ENCODE measurements at places on chromosomes 6 and 20. TPM values are rescaled to one million over a fixed set of nuclear protein-coding genes. Genes with fewer than 3 reads are reported as not detected.
A peak's percentile ranks its signal among the peaks of the same experiment; 100 is the strongest.

DNA sequence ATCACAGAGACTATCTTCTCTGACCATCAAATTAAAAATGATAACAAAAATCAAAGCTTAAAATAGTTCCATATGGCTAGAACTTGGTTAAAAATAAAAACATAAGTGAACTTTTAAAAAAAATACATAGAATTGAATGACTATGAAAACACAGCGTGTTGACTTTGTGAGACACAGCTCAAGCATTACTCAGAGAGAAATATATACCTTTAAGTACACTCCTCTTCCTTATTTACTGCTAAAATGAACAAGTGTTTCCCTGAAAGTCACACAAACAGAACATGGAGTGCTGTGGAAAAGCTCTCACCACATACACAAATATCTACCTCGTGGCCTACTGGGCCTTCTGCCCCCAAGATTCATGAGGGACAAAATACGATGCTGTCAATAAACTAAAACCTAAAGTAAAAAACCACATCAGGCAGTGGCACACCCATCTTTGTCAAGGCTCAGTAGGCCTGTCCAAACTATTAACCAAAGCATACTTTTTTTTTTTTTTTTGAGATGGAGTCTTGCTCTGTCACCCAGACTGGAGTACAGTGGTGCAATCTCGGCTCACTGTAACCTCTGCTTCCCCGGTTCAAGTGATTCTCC is 7.5 kb downstream of the FAXC start:
- no peak overlapping the region for H3K4me3 ChIP-seq
- H3K36me3 ChIP-seq: no peaks in the 10 kb centered on the region
- no peak for DNase-seq

TIAM2 gene
- total RNA-seq: 5.9 TPM

DNA sequence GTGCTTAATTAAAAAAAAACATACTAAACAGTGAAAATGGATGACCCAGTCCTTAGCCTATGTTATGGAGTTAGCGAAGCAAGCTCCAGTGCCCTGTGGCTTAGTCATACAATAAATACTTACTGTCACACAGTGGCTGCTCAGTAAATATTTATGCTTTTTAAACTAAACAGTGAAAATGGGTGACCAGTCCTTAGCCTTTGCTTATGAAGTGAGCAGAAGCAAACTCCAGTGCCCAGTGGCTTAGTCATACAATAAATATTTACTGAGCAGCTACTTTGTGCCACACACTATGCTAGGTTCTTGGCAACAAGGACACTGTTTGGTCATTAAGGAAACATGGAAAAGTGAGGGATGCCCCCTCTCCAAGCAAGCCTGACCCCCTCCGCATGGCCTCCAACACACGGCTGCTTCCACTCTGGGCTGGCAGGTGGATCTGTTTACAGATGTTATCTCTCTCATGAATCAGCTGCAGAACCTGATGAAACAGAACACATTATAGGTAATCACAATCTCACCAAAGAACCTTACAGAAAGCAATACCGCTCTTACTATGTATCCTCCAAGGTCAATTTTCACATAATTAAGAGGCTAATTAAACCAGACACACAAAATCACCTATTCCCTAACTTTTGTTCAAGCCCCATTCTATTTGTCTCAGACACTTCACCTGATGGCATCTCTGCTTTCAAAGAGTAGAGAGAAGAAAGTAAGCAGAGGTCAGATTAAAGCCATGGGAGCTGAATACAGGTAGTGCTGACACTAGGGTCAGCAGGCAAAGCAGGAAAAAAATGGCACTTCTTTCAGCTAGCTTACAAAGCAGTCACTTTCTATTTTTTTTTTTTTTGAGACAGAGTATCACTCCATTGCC is 27.3 kb downstream of the CDK5RAP1 start:
- no peak overlapping the region for H3K27ac ChIP-seq
- no peaks in the 10 kb centered on the region for H3K4me1 ChIP-seq
- H3K4me3 ChIP-seq: no peak overlapping the region
- H3K36me3 ChIP-seq: peaks cover 90% of the 10 kb centered on the region

TM9SF4 gene
- total RNA-seq: 49.7 TPM

DNA sequence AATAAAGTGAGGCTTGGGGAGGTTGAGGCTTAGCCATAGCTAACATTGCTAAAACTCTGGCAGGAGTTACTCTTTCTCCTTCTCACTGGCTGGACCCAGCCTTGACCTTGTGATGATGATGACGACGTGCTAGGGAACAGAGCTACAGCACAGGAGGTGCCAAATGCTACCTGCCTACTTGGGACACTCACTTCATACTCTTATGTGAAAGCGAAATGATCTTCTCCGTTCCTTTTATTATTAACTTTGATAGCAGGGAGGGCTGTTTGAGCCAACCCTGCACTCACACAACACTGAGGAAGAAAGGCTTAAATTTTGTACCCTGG is 1.2 kb upstream of the ELMO2 start:
- H3K27me3 ChIP-seq: no peaks in the 10 kb centered on the region
- DNase-seq: no peak
- H3K4me1 ChIP-seq: peaks cover 48% of the 10 kb centered on the region
- H3K4me3 ChIP-seq: peak overlapping the region; percentile 90

BACH2 gene
- 6.3 TPM for total RNA-seq

DNA sequence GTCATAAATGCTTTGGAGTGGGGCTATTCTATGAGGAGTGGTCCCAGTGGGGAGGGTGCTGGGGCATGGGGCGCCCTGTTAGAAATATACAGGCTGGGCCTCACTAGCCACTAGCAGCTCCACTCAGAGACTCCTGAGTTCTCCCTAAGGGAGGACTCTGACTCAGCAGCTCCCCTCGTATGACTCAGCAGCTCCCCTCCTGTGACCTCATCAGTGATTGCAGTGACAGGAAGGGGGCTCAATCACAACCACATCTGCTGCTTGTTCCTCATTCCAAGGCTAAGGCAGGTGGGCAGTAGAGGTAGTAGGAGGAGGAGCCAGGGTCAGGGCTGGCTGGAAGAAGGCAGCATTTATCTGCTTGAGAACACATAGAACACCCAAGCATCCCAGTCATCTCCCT is 73.7 kb downstream of the PRND start:
- H3K36me3 ChIP-seq: peaks cover 85% of the 10 kb centered on the region
- H3K4me3 ChIP-seq: no peak overlapping the region
- no peak overlapping the region for H3K27ac ChIP-seq
- no peaks in the 10 kb centered on the region for H3K27me3 ChIP-seq

DNA sequence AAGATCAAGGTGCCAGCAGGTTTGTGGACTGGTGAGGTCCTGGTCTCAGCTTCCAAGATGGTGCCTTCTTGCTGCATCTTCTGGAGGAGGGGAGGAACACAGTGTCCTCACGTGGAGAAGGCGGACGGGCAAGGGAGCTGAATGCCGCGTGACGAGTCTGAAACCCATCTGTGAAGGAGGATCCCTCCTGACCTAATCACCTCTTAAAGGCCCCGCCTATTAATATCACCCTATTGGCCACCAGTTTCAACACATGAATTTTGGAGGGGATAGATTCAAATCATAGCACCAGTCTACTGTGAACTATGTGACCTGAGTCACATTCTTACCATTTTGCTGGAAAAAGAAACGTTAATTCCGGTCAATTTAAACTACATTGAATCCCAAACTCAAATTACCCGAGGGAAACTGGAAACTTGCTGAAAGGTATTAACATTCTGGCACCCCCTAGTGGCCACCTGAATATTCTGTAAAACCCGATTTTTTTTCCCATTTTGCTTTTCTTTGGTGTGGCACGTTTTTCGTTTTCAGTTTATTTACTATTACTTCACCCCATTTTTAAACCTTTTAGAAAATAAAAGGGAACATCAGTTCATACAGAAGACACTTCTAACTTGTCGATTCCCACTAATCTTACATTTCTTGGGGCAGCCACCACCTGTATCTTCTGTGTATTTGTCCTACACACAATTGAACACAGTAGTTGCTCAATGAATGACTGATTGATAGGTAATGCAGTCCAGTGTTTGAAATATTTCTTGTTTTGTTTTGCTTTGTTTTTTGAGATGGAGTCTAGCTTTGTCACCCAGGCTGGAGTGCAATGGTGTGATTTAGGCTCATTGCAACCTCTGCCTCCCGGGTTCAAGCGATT is 17.9 kb upstream of the CCDC170 start:
- peak; percentile 60 for DNase-seq
- H3K27me3 ChIP-seq: no peaks in the 10 kb centered on the region
- peak overlapping the region; percentile 22 for H3K4me3 ChIP-seq
- H3K4me1 ChIP-seq: no peaks in the 10 kb centered on the region

- no peaks in the 10 kb centered on the region for H3K27me3 ChIP-seq
- no peaks in the 10 kb centered on the region for H3K36me3 ChIP-seq
- H3K27ac ChIP-seq: no peak overlapping the region
- DNase-seq: no peak
- H3K4me3 ChIP-seq: no peak overlapping the region
Measured at GRCh38 chr6:144053601-144054000, 41.8 kb downstream of the SF3B5 start.

DNA sequence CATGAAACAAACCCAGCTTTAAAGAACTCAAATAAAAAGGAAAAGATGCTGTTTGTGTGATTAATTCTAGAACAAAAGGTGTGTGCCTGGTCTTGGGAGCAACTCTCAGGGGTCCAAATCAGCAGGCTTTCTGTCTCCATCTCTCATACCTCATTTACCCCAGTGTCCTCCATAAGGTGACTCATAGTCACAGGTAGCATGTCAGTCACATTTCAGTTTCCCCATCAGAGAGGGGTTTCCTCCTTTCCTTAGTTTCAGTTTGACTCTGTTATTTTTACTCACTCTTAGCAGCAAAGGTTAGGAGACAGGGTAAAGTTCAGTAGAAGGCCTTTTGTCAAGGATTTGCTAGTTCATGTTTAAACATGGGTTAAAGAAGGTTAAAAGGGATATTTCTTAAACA is 46.2 kb downstream of the OGFRL1 start:
- no peaks in the 10 kb centered on the region for H3K36me3 ChIP-seq
- H3K4me1 ChIP-seq: peaks cover 28% of the 10 kb centered on the region
- no peaks in the 10 kb centered on the region for H3K27me3 ChIP-seq
- H3K27ac ChIP-seq: no peak overlapping the region
- no peak overlapping the region for H3K4me3 ChIP-seq

DNA sequence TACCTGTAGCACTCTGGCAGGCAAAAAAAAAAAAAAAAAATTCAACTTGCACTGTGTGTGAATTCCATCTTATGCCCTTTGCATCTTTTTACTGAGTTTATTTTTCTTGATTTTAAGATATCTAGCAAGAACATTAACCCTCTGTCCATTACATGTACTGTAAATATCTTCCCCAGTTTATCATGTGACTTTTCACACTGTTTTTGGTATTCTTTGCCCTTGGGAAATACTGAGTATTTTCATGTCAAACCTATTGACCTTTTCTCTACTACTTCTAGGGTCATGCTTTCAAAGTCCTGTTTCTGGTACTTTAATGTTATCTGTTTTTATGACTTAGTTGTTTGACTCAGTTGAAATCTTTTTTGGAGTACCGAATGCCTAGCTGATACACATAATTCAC is 843 bp upstream of the HUS1B start:
- peaks cover 11% of the 10 kb centered on the region for H3K36me3 ChIP-seq
- no peak overlapping the region for H3K27ac ChIP-seq
- peaks cover 15% of the 10 kb centered on the region for H3K4me1 ChIP-seq
- DNase-seq: no peak

DNA sequence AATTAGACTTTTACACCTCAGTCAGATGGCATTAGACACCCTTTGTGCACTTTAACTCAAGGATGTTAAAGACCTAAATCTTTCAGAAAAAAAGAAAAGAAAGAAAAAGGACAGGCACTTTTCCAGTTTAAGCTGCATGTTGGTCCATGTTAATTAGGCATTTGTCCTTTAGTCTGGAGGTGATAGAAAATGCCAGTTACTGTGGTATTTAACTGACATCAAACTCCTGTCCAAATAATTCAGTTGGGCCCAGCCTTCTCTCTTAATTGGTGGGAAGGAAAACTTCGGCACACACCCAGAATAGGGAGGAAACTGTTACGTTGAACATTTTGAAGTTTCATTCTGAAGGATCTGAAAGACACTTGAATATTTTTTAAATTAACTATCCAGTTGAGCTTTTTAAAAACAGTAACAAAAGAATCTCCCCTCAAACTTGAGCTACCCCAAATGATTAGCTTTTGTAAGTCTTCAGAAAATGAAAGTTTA is 30.3 kb downstream of the RREB1 start:
- peaks cover 79% of the 10 kb centered on the region for H3K4me1 ChIP-seq
- H3K36me3 ChIP-seq: no peaks in the 10 kb centered on the region
- no peak overlapping the region for H3K4me3 ChIP-seq
- no peak for DNase-seq
- H3K27ac ChIP-seq: peak overlapping the region; percentile 67

IFNGR1 gene
- total RNA-seq: 208 TPM

- no peak for DNase-seq
- H3K36me3 ChIP-seq: no peaks in the 10 kb centered on the region
- H3K27ac ChIP-seq: no peak overlapping the region
- H3K4me1 ChIP-seq: no peaks in the 10 kb centered on the region
- H3K4me3 ChIP-seq: no peak overlapping the region
Measured at GRCh38 chr6:35788423-35788982, 7.7 kb downstream of the CLPSL1 start.

LTA gene
- not detected for total RNA-seq

DNA sequence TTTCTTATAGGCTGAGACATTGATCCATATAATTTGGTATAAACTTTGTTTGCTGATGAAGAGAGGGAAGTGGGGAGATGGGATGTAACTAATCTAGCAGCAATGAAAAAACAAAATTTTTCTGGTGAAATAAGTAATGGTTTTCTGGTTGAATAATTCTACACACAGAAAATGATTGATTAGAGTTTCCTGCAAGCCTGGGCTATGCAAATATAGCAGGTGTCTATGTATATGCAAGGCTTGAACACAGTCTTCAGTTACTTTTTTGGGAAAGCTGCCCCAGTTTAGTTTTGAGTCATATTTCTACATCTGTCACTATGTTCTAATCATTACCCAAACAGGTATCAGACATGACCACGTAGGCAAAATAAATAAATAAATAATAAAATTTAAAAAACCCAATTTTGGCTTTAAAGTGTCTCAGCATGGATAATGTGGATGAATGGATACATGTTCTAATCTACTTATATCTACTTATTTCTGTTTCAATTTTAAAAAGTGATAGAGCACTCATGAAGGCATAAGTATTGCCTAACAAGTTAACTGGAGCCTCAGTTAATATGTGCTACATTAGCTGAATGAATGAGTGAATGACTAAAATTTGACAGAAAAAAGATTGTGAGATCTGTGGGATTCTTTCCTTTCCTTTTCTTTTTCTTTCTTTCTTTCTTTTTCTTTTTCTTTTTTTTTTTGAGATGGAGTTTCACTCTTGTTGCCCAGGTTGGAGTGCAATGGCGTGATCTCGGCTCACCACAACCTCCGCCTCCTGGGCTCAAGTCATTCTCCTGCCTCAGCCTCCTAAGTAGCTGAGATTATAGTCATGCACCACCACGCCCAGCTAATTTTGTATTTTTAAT is 37.2 kb upstream of the TFB1M start:
- H3K27ac ChIP-seq: no peak overlapping the region
- no peak for DNase-seq
- no peaks in the 10 kb centered on the region for H3K27me3 ChIP-seq
- H3K4me1 ChIP-seq: no peaks in the 10 kb centered on the region
- H3K4me3 ChIP-seq: no peak overlapping the region
- H3K36me3 ChIP-seq: no peaks in the 10 kb centered on the region

NELFCD gene
- 54.1 TPM for total RNA-seq

C20orf144 gene
- not detected for total RNA-seq
